Muscle of leg (tissue), 16 donors: ENCODE measurements at places on chromosomes 5 and 9. TPM values are rescaled to one million over a fixed set of nuclear protein-coding genes. Genes with fewer than 3 reads are reported as not detected.

UNC13B gene
- polyA plus RNA-seq = 14.5 TPM

COL23A1 gene
- 2.4 TPM for polyA plus RNA-seq

PLPP6 gene
- polyA plus RNA-seq = 3.3 TPM

BAAT gene
- 3.0 TPM for polyA plus RNA-seq

ZFP37 gene
- polyA plus RNA-seq = 5.5 TPM

GDA gene
- 0.25 TPM for polyA plus RNA-seq

CDX1 gene
- polyA plus RNA-seq = 1.7 TPM

NDOR1 gene
- polyA plus RNA-seq = 8.0 TPM

DNA sequence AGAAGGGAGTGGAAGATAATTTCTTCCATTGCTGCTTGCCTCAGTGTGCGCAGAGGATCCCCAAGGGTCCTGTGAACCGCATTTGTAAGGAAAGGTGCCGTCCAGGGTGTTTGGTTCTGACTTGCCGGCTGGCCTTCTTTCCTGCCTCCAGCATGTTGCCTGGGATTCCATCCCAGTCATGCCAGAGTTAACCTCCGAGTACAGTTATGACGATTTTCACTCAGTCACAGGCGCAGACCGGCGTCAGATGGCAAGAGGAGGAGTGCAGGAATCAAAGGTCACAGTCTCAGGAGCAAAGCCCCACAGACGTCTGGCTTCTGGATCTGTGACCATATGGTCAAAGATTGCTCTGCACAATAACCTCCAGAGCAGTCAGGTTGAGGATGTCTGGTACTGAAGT, 5.9 kb upstream of the GADD45G start:
- peaks cover 34% of the 10 kb centered on the region for H3K27me3 ChIP-seq
- H3K36me3 ChIP-seq = no peaks in the 10 kb centered on the region
- no peak overlapping the region for H3K4me3 ChIP-seq
- no peak for DNase-seq

GRCh38 chr5:109399092-109399759, 10.5 kb downstream of the PJA2 start:
- peaks cover 4% of the 10 kb centered on the region for H3K36me3 ChIP-seq
- H3K27me3 ChIP-seq = no peaks in the 10 kb centered on the region
- H3K4me1 ChIP-seq = no peaks in the 10 kb centered on the region
- no peak for DNase-seq
- no peak overlapping the region for H3K4me3 ChIP-seq

- no peak overlapping the region for H3K4me3 ChIP-seq
- peak overlapping the region; percentile 45 for H3K27ac ChIP-seq
- no peak for DNase-seq
Observed at GRCh38 chr5:38533286-38534155, 22.9 kb downstream of the LIFR start.

DNA sequence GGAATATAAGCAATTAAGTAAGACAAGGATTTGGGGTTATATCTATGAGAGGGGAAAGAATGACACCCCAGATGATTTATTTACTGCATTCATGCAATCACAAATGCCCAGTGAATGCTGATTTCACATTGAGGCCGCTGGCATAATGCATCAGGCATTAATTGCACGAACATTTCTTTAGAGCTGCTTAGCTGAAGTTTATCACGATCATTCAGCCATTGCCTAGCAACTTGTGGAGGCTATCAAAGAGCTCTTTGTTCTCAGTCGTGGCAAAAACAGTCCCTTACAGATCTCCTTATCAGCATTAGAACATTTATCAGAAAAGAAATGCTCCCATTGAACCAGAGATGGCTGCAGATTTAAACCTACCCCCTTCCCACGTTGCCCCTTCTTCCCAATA, 88.7 kb upstream of the PRRC1 start:
- H3K27ac ChIP-seq = no peak overlapping the region
- DNase-seq = peak; percentile 20
- no peaks in the 10 kb centered on the region for H3K27me3 ChIP-seq
- no peak overlapping the region for H3K4me3 ChIP-seq
- H3K36me3 ChIP-seq = peaks cover 15% of the 10 kb centered on the region
- H3K4me1 ChIP-seq = peaks cover 20% of the 10 kb centered on the region

DNA sequence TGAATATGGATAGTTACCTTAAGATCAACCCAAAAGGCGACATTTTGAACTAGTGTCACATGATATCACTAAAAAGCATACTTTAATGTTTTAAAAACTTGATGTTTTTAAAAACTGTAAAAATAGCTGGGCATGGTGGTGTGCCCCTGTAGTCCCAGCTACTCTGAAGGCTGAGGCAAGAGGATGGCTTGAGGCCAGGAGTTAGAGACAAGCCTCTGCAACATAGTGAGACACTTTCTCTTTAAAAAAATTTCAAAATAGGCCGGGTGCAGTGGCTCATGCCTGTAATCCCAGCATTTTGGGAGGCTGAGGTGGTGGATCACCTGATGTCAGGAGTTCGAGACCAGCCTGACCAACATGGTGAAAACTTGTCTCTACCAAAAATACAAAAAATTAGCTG, 129.5 kb downstream of the NPR3 start:
- H3K36me3 ChIP-seq = no peaks in the 10 kb centered on the region
- H3K27ac ChIP-seq = no peak overlapping the region
- no peaks in the 10 kb centered on the region for H3K27me3 ChIP-seq
- H3K4me3 ChIP-seq = no peak overlapping the region
- DNase-seq = no peak

DNA sequence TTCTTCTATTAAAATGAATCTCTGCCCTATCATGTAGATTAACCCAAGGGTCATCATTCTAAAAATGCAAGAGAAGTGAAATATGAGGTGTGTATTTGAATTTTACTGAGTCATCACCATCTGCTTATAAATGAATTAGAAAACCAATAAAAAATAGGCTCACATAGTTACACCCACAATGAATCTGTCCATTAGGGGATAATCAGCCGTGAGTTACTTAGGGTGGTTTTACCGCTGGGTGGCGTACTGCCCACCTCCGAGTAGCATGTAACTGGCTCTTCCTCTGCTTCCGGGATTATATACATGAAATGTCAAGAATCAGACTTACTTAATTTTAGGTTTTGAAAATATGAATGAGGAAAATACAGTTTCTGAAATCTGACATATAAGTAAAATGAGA, 332.9 kb upstream of the CCNG1 start:
- no peak overlapping the region for H3K4me3 ChIP-seq
- H3K4me1 ChIP-seq = no peaks in the 10 kb centered on the region
- no peaks in the 10 kb centered on the region for H3K36me3 ChIP-seq
- DNase-seq = no peak
- no peaks in the 10 kb centered on the region for H3K27me3 ChIP-seq
- H3K27ac ChIP-seq = no peak overlapping the region

- no peak overlapping the region for H3K4me3 ChIP-seq
- no peaks in the 10 kb centered on the region for H3K27me3 ChIP-seq
- no peaks in the 10 kb centered on the region for H3K36me3 ChIP-seq
- no peaks in the 10 kb centered on the region for H3K4me1 ChIP-seq
- DNase-seq = no peak
- H3K27ac ChIP-seq = no peak overlapping the region
Observed at GRCh38 chr5:156096259-156096658, 230.7 kb upstream of the SGCD start.

- H3K4me3 ChIP-seq = no peak overlapping the region
- no peak overlapping the region for H3K27ac ChIP-seq
- DNase-seq = no peak
- no peaks in the 10 kb centered on the region for H3K4me1 ChIP-seq
- H3K27me3 ChIP-seq = no peaks in the 10 kb centered on the region
Observed at GRCh38 chr9:25889661-25890060, 211.4 kb upstream of the TUSC1 start.

DNA sequence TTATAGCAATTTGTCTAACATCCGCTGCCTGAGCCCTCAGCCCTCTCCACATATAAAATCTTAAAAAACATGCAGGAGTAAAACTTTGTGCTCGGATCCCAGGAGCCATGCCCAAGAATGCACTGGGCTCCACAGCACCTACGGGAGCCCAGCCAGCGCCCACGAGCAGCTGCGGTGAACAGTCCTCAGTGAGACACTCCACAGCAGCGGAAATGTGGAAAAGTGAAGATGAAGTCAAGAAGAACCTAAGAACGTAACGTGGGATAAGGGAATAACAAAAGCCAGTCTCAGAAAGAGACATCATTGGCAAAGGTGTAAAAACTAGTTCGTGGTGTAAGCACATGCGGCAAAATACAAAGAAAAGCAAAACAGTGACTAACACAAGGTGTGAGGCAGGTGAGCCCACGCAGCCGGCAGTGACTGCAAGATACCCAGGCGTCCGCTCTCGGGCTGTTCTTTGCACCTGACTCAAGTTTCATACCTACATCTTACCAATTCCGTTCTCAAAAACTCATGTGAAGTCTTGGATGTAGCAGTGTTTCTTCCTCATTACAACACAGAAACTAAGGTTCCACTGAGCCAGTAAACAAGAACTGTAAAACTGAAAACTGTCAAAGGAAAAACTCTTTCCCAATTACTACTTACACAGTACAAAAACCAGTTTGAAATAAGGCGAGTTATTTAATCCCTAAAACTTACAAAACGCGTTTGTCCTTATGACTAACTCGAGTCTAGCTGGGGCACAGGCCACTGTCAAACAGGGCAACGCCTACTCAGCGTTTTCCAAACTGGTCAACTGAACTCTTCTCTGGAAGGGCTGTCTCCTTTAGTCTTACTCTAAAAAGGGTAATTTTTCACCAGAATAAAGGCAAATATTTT, 1.7 kb downstream of the CAMSAP1 start:
- H3K27ac ChIP-seq = peak overlapping the region; percentile 52
- H3K4me1 ChIP-seq = peaks cover 29% of the 10 kb centered on the region
- no peak for DNase-seq
- H3K36me3 ChIP-seq = peaks cover under 1% of the 10 kb centered on the region
- no peaks in the 10 kb centered on the region for H3K27me3 ChIP-seq

DNA sequence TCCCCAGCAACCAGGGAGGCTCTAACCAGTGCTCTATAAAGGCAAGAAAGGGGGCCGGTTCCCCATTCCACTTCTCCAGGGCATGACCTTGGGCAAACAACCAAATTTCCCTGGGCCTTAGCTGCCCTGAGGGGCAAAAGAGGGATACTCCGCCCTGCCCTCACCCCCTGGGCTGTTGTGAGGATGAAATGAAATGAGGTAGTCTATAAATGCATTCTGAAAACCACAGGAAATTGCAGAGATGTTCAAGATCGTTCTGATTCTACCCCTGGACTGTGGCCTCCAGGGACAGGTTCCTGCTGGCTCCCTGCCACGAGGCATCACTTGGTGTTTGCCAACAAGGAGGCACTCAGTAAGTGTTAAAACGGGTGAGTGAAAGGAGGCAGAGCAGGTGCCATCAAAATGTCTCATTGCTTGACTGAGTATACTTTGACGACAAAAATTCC, 5.7 kb downstream of the RAPGEF1 start:
- H3K4me3 ChIP-seq = no peak overlapping the region
- DNase-seq = no peak
- H3K4me1 ChIP-seq = peaks cover 81% of the 10 kb centered on the region
- H3K27ac ChIP-seq = peak overlapping the region; percentile 81

- DNase-seq = no peak
- no peaks in the 10 kb centered on the region for H3K36me3 ChIP-seq
- H3K4me1 ChIP-seq = no peaks in the 10 kb centered on the region
Observed at GRCh38 chr9:120324996-120325642, 254.8 kb downstream of the CDK5RAP2 start.

DNA sequence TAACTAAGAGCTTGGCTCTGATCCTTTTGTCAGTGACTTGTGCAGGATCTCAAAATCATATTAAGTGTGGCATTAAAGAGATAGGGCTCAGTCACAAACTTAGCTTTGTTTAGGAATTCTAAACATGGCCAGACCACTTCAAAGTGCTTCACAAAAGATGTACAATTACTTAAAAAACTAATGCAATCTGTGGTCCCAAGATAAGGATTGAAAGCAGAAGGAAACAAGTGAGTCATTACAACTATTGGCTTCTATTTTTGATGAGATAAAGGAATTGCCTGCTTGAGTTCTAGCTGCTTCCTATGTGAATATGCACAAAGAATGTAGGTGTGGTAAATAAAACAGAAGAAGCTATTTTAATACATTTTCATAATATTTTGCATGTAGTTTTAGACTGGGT, 44.9 kb upstream of the SLC12A2 start:
- no peaks in the 10 kb centered on the region for H3K4me1 ChIP-seq
- H3K27ac ChIP-seq = no peak overlapping the region
- no peak overlapping the region for H3K4me3 ChIP-seq
- H3K36me3 ChIP-seq = no peaks in the 10 kb centered on the region

- DNase-seq = no peak
- no peaks in the 10 kb centered on the region for H3K27me3 ChIP-seq
- H3K36me3 ChIP-seq = no peaks in the 10 kb centered on the region
- no peak overlapping the region for H3K27ac ChIP-seq
Observed at GRCh38 chr5:53856506-53856905, 296.1 kb downstream of the NDUFS4 start.

DNA sequence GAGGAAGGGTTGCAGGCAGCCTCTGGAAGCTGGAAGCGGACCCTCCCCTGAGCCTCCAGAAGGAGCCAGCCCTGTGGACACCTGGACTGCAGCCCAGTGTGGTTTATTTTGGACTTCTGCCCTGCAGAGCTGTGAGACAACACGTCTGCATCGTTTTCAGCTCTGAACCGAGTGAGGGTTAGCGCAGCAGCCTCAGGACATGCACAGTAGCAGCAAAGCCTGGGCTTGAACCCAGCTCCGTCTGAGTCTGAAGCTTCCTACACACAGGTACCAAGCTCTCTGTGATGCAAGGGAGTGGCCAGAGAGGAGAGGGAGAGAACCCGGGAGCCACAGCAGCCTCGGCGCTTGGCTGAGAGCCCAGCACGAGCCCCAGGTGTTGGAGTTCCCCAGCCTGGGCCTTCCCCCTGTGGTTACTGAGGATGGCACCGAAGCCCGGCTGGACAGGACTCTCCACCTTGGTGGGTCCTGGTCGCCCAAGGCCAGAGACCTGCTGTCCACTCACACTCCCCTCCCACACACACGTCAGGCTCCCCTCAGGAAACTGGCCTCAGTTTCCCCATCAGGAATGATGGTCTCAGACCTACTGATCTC, 128.2 kb downstream of the OLFM1 start:
- peak; percentile 54 for DNase-seq
- H3K4me1 ChIP-seq = peaks cover 47% of the 10 kb centered on the region
- peaks cover 47% of the 10 kb centered on the region for H3K27me3 ChIP-seq
- no peak overlapping the region for H3K4me3 ChIP-seq
- no peaks in the 10 kb centered on the region for H3K36me3 ChIP-seq

DNA sequence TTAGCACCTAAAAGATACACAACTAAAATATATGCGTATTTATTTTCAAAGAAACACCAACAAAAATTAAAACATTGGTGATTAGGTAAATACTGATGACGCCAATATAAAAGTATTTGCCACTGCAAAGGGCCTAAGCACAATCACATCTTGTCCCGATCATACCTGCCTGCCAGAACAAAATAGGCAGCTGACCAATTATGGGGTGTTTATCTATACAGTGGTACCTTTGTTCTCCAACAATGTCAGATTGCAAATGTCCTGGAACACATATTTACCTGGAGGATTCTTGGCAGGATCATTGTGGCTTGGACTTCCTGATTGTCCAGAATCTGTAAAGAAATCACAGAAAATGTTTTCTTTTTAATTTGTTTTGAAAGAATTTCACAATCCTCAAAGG, 134.5 kb downstream of the NFIB start:
- H3K27ac ChIP-seq = no peak overlapping the region
- H3K4me1 ChIP-seq = peaks cover 8% of the 10 kb centered on the region
- peaks cover 2% of the 10 kb centered on the region for H3K36me3 ChIP-seq
